ENCODE measurements at places on chromosomes 13 and 19. TPM values are rescaled to one million over a fixed set of nuclear protein-coding genes. Genes with fewer than 3 reads are reported as not detected.

DNA sequence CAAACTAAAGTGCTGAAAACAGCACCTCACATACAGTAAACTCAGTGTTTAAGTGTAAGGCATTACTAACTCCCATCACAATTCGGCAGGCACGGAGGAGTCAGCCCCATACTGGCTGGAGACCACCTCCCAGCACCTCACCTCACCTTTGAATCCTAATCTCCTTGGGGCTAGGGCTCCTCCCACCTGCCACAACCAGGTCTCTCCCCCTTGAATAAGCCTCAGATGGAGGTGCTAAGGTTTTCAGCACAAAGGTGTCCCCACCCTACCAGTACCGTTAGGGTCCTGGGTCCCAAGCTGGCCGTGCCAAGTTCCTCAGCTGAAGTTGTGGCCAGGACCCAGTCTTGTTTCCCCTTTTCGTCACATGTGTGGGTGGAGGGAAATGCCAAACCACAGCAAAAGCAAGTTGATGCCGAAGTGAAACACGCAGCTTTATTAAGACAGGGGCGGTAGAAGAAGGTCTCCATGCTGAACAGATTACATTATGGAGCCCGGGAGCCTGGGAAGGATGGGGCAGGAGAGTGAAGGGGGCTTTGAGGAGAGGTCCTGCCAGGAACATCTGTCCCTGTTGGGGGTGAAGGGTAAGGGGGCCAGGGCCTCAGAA, at the start of gene IGFLR1:
IGFLR1 (minus strand) TSS at position 332 of the 604 bp plus-strand sequence. CDS start 1,272 bp downstream, outside the sequence.
- no peak for DNase-seq

- peak; percentile 84 for DNase-seq
These were observed 39.3 kb downstream of the MBNL2 start for GRCh38 chr13:97261254-97262005.

- no peak for DNase-seq
These were observed 41.7 kb upstream of the ZNF91 start for GRCh38 chr19:23436944-23437343.

GRCh38 chr19:5107432-5108122, 138.7 kb downstream of the KDM4B start:
- no peak for DNase-seq

- DNase-seq = no peak
These were observed 1.8 kb downstream of the FREM2 start for GRCh38 chr13:38688674-38689073.

DNA sequence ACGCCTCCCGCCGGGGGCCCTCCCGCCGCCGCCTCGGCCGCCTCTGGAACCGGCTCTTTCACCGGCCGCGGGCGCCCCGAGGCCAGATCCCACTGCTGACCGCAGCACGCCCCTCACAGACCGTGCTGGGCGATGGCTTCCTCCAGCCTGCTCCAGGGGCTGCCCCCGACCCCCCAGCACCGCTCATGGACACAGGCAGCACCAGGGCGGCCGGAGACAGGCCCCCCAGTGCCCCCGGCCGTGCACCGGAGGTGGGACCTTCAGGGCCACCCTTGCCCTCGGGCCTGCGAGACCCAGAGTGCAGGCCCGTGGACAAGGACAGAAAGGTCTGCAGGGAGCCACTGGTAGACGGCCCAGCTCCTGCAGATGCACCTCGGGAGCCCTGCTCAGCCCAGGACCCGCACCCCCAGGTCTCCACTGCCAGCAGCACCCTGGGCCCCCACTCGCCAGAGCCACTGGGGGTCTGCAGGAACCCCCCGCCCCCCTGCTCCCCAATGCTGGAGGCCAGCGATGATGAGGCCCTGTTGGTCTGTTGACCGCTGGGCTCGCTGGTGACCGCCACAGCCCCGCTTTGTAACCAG, 13.0 kb downstream of the LRP3 start:
- DNase-seq = no peak

The RNF225 gene
- 0.98 TPM for total RNA-seq

The KLK10 gene
- total RNA-seq = 54.5 TPM

DNA sequence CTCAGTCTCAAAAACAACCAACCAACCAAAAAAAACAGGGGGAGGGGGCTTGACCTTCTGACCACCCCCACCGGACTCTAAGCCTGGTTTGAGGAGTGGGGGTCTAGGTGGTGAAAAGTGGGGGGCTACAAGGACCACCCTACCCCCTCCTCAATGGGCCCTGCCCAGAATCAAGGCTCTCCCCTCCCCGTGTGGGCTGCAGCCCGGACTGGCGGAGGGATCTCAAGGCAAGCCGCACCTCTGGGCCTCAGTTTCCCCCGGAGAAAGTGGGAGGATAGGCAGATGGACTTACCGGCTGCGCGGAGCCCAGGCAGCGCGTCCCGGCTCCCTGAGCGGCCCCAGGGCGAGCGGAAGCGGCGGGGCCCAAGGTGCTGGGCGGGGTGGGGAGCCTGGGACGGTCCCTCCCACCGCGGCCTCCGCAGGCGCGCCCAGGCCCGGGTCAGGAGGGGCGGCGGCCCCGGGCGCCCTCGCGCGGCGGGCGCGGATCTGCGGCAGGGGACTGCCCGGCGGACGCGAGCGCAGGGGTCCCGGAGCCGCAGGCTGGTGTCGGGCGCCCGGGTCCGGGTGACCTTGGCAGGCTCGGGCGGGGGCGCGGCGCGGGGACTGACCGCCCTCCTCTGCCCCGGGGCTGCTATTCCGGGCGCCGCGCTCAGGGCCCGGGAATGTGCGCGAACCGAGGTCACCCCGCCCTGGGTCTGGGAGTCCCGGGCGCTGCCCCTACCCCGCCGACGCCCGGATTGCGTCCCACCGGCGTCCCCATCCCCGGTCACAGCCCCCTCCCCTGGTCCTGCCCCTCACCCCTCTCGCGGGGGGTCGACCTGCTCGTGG, at the start of gene ADAMTSL5:
ADAMTSL5 (minus strand) TSS at position 349 of the 828 bp plus-strand sequence. CDS start 2,076 bp downstream, outside the sequence.
- DNase-seq = no peak

- no peak for DNase-seq
These were observed 1.4 kb upstream of the ZNF414 start for GRCh38 chr19:8515317-8515716.

- DNase-seq = no peak
These were observed 386.5 kb upstream of the SPRY2 start for GRCh38 chr13:80727321-80727975.

DNA sequence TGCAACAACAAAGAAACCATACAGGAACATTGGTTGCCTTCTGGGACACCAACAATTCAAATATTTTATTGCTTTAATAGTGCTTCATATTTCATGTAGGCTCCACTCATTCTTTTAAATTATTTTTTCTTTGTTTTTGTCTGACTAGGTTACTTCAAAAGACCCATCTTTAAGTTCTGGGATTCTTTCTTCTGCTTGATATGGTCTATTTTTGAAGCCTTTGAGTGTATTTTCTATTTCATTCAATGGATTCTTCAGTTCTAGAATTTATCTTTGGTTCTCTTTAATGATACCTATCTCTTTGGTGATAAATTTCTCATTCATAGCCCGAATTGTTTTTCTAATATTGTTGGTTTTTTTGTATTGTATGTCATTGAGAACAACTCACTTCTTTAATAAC, 38.6 kb downstream of the IGFL3 start:
- no peak for DNase-seq

GRCh38 chr13:80214521-80214991, 126.4 kb downstream of the SPRY2 start:
- no peak for DNase-seq

- DNase-seq = no peak
These were observed 458.9 kb downstream of the COG6 start for GRCh38 chr13:40114305-40114896.

The ZNF177 gene
- total RNA-seq = 0.98 TPM

GRCh38 chr19:18729933-18730530, 46.6 kb downstream of the CRTC1 start:
- DNase-seq = no peak

The HCST gene
- 9.1 TPM for total RNA-seq

DNA sequence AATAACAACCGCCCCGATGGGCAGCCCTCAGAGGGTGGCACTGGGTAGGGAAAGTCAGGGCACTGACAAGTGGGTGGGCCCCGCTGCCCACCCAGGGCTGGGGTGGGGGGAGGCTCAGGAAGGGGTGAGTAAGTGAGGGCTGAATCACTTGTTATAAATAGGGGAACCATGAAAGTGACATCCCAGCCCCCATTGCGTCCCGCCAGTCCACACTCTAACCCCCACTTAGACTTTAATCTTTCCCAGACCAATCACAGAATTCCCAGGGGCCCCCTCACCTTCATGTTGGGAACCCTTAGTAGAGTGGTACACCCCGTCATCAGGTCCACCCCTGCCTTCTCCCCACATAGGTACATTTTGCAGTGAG, 37.0 kb upstream of the NANOS3 start:
- no peak for DNase-seq
